NCI-H226 (cell line): ENCODE measurements at places on chromosomes 4 and X.

- DNase-seq = no peak
Measured at GRCh38 chrX:37995428-37995827, 10.9 kb upstream of the SYTL5 start.

DNA sequence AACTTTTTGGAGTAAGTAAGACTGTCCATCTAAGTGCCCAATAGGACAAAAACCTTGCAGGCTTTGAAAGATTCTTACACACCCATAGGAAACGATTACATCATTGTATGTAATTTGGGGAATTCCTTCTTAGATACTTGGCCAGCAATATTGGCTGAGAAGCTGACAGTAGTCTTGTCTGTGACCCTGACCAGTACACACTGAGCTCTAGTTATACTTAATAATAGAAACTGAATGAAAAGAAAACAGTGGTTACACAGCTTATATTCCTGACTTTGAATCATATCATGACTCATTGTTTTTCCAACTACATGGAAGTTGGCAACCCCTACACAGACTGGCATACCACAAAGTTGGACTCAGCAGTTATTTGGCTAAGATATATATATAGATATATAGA, 7.1 kb upstream of the TLR2 start:
- peak; percentile 83 for DNase-seq

DNA sequence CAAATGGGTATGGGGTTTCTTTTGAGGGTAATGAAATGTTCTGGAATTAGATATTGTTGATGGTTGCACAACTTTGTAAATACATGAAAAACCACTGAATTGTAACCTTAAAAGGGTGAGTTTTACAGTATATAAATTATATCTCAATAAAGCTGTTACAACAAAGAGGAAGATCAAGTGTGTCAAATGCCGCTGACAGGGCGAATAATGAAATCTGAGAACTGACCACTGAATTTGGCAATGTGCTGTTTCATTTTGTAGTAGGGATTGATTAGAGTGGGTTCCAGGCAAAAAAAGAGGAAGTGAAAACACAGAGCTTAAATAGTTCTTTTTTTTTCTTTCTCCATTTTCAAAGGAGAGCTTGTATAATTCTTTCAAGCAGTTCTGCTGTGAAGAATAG, 161.1 kb upstream of the NAP1L5 start:
- DNase-seq = no peak

- DNase-seq = peak; percentile 31
Measured at GRCh38 chrX:15564981-15565579, 35.7 kb downstream of the ACE2 start.

GRCh38 chr4:144288011-144288903, 147.7 kb upstream of the GYPA start:
- DNase-seq = peak; percentile 16

GRCh38 chr4:89021062-89021461, 35.9 kb downstream of the FAM13A start:
- DNase-seq = no peak

- DNase-seq = no peak
Measured at GRCh38 chr4:13545394-13545808, 1.1 kb upstream of the NKX3-2 start.

GRCh38 chrX:18160369-18160768, 60.3 kb downstream of the BEND2 start:
- DNase-seq = no peak

DNA sequence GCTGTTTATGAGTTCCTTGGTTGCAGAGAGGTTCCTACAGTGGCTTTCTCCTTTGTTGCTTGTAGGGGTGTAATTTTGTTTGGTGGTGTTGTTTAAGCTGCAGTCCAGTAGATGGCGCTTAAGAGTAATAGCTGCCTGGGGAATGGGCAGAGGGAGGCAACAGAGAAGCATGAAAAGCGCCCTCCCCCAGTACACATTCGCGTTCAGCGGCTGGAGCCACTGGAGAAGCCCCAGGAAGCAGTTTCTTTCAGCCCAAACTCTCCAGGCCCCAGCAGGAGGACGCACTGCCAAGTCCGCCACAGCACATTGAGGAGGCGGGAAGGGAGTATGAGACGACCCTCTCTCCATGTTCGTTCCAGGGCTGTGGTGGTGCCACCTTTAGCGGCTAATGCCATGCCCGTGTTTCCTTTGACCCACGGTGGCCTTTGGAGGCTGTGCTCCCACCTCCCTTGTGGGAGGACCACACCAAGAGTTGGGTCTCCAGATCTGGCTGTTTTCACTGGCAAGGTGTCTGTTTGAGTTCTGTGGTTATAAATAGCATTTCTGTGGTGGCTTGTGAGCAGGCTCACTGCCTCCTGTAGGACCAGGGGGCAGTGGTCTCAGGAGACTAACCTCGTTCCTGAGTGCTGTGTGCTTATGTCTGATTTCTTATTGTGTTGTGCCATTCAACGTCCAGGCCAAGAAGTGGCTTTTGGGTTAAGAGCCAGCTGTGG, 252.3 kb downstream of the ARHGAP10 start:
- no peak for DNase-seq

GRCh38 chr4:115090483-115091075, 22.8 kb downstream of the NDST4 start:
- DNase-seq = no peak

GRCh38 chr4:145956288-145956890, 17.8 kb upstream of the ZNF827 start:
- DNase-seq = no peak

- DNase-seq = no peak
Measured at GRCh38 chrX:129932821-129933321, 26.9 kb downstream of the UTP14A start.

- no peak for DNase-seq
Measured at GRCh38 chr4:184689681-184690080, 40.1 kb downstream of the PRIMPOL start.

DNA sequence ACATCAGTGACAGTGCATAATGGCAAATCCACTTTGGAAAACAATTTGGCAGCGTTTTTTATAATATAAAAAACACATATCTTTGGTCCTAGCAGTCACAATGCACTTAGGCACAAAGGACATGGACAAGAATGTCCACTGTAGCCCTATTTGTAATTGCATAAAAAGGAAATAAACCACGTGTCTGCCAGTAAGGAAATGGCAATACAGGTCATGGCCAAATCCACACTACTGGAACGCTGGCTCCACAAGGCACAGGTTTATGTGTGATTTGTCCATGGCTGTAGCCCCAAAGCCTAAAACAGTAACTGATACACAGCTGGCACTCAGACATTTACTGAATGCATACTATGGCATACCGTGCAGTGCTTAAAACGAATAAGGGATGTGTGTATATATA, 69.7 kb downstream of the CD99L2 start:
- DNase-seq = no peak

- no peak for DNase-seq
Measured at GRCh38 chr4:149248191-149248764, 567.4 kb downstream of the IQCM start.

GRCh38 chr4:121397434-121397833, 16.6 kb upstream of the QRFPR start:
- no peak for DNase-seq

DNA sequence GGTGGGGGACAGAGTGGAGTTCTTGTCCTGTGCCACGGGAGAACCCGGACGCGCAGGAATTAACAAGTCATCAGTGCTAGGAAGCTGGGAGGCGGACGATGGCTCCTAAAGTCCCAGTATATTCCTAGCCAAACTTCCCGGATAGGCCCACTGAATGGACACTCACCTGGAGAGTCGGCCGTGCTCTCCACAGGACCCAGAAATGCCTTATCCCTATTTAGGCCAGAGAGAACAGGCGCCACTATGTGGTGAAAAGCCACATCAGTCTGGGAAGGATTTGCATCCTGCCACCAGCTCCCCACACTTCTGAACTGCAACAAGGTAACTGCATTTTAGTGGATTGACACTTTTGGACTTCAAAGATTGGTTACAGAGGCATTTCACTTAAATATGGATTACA, 1.1 kb downstream of the CFAP299 start:
- peak; percentile 25 for DNase-seq

GRCh38 chr4:143633833-143634232, 66.6 kb downstream of the FREM3 start:
- no peak for DNase-seq

GRCh38 chrX:48936429-48937053, 17.7 kb upstream of the PIM2 start:
- no peak for DNase-seq

GRCh38 chrX:20271730-20272129, 5.0 kb upstream of the RPS6KA3 start:
- DNase-seq = no peak

DNA sequence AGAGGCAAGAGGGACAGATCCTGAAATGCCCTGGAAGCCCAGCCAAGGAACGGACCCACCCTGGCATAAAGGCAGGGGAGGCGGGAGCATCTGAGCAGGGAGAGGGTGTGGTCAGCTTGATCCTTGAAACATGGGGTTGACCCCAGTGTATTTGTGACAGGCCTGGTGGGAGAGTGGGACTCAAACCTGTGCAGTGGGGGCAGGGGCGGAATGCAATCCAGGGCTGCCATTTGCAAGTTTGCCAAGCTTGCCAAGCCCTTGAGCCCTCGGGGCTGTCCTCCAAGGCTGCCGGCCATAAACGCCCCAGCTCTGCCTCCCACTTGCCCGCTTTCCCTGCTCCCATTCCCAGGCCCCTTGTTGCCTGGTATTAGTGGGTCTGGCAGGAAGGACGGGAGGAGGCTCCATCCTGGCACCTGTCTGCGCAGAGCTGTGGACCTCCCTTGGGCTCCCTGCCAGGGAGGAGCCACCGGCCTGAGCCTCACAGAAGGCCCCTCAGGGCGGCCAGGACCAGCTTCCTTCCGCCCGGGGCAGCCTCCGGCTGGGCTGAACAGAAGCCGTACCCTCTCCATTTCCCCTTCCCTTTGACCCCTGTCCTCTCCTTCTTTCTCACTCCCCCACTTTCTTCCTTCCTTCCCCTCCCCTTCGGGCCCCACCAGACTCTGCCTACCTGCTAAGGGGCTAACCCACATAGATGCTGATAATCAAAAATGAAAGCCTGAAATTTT, 661 bp downstream of the S100P start:
- DNase-seq = no peak

- no peak for DNase-seq
Measured at GRCh38 chr4:147157860-147158701, 212.4 kb upstream of the TTC29 start.

DNA sequence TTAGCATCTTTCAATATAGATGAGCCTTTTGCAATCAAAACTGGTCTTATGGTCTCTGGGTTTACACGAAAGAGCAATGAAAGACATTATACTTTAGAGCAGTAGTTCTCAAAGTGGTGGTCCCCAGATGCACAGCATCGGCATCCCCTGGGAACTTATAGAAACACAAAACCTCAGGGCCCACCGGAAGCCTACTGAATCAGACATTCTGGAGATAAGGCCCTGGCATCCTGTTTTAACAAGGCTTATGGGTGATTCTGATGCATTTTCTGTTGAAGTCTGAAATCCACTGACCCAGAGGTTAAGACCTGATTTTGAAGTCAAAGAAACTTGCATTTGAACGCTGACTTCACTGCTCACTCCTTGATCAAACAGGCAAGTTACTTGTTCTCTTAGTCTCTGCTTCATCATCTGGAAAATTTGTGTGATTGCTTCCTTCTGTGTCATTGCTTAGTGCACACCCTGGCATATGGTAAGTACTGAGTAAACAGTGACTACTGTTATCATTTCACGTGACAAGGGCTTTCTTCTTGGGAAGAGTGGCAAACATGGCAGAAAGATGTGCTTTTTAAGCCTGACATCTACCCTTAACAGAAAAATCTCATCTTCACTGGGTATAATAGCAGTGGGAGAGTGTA, 14.5 kb downstream of the CHRNA9 start:
- no peak for DNase-seq

DNA sequence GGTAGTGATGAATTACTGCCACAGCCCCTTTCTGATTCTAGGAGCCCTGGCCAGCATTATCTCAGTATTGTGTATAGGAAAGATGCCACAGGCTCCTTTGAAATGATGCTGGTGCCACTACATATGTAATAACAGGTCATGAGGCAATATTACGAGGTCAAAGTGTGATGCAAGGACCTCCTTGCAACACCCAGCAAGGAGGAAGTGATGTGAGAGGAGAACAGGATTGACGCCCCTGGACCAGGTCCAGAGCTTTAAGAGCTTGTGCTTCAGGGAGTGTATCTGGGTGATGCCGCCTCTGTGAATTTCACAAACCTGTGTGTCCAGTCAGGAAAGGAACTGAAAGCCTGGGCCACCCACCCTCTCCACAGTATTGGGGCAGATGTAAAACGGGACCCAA, 261.8 kb downstream of the MID1IP1 start:
- DNase-seq = no peak

DNA sequence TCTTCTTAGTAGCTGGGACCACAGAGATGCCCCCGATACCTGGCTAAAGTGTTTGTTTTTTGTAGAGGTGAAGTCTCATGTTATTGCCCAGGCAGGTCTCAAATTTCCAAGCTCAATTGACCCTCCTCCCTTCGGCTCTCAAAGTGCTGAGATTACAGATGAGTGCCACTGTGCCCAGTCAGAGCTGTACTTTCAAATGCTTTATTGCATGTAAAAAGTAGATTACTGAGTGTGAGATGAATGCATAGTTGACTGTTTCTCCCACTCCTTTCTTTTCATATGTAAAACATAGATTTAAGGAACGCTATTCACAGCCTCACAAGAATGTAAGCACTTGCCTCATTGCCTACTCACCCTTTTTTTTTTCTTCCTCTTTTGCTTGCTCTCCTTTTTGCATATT, 984.4 kb upstream of the PABPC4L start:
- DNase-seq = no peak

GRCh38 chr4:6984612-6985425, 58.4 kb upstream of the TADA2B start:
- no peak for DNase-seq

- DNase-seq = peak; percentile 64
Measured at GRCh38 chr4:150389896-150390530, 191.9 kb upstream of the MAB21L2 start.

DNA sequence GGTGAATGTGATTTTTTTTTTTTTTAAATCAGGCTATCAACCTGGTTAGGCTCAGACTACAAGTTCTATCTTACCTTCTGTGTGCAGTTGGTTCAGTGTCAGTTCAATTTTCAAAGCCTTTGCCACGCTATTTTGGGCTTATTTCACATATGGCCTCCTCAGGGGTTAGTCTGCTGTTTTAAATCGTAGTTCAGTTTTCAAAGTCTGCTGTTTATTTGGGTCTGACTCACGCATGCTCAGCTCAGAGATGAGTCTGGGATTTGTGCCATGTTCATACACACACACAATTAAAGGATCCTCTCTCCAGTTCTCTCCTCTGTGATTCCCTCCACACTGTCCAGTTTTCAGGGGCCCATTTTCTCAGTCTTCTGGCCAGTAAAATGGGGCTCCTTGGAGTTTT, 32.3 kb upstream of the ZFX start:
- no peak for DNase-seq

- DNase-seq = no peak
Measured at GRCh38 chr4:89026542-89026941, 30.4 kb downstream of the FAM13A start.

GRCh38 chrX:40088803-40089540, 8.8 kb downstream of the BCOR start:
- no peak for DNase-seq

- no peak for DNase-seq
Measured at GRCh38 chr4:4524364-4524763, 17.5 kb downstream of the STX18 start.

DNA sequence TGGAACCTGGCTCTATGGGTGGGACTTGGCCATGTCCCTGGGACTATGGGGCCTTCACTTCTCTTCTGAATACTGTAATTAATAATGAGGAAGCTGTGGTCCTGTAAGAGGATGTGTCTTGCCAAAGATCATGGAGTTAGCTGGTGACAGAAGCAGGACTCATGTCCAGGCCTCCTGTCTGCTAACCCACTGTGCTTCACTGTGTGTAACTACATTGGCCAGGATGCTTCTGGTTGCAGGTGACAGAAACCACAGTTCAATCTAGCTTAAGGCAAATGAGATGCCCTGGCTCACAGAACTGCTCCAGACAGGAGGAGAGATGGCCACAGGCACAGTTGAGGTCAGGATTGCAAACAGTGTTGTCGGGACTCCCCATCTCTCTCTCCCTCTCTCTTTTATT, 3.1 kb downstream of the MTMR1 start:
- DNase-seq = no peak
